ENCODE measurements at places on chromosomes 11 and 22.

- DNase-seq = no peak
These were observed 18.4 kb downstream of the TBX1 start for GRCh38 chr22:19779011-19779421.

DNA sequence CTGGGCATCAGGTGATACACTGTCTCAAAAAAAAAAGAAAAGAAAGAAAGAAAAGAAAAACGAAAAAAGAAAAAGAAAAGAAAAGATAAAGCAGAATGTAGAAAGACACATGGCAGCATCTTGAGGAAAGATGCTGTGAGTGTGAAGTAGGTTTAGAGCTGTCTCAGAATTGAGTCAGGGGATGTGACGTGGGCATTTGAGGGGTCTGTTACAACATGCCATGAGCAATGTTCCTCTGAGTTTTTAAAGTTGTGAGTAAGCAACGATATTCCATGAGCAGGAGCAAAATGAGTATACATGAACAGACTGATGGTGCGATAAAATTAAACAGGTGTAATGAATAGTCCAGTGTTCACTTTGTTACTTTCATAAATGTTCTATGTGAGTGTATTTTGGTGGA is 11.3 kb upstream of the QSER1 start:
- no peak for DNase-seq

GRCh38 chr11:64871492-64871891 is 6.9 kb downstream of the EHD1 start:
- no peak for DNase-seq

DNA sequence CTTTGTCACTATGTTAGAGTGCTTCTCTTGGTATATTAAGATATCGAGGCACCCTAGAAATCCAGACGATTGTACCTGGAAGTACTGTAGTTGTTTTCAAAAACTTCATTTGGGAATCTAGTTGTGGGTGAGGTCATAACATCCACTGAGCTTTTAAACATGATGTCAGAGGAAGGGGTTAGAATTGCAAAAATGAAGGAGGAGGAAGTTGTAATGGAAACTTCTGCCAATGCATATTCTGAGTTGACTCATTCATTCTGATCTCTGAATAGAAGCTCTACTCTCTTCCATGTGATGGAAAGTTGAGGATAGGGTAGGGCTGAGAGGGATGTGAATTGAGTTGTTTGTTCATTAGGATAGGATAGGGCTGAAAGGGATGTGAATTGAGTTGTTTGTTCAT is 7.7 kb downstream of the CD44 start:
- no peak for DNase-seq

DNA sequence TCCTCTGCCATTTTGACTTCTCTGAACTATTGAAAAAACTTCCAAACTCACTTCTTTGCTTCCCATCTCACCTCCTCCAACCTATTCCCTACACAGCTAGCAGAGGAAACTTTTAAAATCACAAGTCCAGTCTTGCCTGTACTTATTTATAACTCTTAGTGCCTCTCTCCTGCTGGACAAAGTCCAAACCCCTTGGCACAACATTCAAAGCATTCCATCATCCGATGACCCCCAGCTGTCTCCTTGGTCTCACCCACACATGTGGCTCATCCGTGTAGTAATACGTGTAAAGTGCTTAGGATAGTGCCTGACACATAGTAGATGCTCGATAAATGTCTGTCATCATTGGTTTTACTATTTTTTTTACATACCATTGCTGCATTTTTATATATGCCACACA is 101.4 kb downstream of the PARVA start:
- DNase-seq = no peak

DNA sequence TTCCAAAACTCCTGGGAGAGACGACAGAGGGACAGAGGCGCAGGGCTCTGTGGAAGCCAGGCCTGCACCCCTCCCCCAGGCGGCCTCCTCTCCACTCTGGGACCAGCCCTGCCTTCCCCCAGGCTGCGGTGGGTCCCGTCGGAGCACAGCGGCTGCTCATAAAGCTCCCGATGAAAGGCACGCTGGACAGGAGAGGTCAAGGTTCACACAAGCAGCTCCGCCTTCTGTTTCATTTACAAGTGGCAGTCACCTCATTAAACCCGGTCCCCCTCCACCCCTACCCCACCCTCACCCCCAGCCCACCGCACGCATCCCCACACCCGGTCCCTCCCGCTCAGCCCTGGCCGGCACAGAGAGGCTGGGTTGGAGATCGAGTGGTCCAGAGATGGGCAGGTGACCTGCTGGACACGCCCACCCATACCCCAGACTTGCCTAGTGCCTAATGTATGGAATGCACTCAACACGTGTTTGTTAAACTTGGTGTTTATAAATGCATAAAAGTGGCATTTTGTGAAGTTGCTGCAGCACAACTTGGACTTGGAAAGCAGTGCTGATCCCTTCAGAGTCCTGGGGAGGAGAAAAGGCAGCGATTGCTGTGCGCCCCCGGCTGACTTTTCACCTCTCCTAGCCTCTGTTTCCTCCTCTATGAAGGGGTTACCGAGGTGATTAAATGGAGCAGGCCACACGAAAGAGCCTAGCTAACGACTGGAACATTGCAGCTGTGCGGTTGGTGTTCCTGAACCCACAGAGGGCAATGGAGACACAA is 26.0 kb downstream of the RPUSD4 start:
- DNase-seq = no peak

DNA sequence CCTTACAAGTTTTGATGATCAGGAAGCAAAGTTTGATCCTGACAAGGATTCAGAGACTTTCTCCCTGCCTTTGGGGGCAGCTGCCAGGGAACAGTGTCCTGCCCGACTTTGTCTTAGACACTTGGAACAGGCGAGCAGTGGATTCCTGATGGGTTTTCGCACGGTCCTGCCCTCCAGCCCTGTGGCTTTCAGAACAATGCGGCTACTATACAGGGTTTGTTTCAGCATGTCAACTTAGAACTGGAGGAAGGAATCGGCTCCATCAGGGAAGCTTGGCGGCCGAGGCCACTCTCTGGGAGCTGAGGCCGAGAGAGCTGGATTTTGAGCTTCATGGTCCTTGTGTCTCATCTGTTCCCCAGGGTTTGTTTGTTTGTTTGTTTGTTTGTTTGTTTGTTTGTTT is 11.5 kb downstream of the ANO1 start:
- no peak for DNase-seq

- DNase-seq = peak; percentile 64
These were observed 7.5 kb downstream of the BCL9L start for GRCh38 chr11:118918128-118918685.

DNA sequence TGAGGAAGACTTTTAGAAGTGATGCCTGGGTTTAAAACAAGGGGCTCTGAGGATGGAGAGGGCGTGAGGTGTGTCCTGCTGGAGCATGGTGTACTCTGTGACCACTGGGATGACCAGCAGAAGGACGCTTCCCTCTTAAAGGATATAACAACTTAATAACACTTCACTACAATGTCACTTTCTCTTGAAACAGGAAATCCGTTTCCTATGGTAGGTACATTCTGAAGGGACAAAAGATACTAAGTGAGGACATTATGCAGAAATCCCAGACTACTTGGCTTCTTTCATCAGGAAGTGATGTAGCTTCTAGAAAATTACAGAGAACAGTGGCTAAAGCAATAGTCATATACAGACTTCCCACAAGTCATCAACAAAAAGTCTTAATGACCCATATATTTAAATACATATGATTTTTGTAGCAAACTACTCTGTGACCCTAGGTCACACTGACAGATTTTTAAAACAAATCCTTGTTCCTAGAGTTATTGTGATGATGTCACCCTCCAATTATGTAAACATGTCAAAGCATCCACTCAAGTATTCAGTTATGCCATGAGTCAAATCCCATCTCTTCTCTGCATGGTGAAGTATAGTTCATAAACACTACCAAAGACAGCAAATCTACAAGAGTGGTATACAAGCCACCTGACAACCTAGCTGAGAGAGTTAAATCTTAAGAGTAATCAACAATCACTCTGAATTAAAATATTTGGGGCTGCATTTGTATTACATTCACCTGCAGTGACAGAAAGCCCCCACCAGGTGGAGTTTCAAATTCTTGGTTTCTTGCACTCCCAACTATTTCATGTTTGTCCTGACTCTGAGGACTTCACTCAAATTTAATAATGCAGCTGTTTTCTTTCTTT is 32.8 kb downstream of the PITPNB start:
- DNase-seq = peak; percentile 53

DNA sequence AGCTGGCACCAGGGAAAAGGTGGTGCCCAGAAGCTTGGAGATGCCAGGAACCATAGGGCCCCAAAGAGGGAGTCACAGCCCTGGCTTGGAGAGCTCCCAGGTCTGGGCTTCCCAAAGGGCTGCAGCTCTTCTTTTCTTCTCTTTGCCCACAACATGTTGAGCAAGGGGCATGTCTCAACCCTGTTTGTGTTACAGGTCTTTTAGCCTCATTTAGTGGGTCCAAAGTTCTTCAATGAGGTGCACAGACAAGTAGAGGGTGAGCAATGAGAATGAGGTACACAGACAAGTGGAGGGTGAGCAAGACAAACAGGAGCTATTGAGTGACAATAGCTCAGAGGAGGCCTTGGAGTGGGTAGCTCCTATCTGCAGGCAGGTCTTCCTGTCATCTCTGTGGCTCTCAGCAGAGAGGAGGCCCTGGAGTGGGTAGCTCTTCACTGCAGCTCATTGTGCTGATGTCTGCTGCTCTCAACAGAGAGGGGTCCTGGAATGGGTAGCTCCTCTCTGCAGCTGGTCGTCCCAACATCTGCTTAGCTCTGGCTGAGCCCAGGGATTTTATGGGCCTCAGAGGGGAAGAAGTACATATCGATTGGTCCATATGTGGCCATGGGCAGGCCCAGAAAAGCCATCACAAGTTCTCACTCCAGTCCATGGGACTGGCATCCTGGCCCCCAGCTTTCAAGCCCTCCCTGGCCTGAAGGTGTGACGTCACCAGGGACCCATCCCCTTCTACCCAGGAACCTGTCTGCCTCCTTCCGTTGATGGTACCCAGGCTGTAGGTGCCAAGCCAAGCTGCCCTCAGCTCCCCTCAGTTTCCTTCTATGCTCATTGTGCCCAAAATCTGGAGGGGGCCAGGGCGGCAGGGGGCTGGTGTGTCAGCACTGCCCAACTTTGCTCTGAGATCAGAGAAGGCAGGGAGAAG is 34.9 kb downstream of the WBP2NL start:
- no peak for DNase-seq

GRCh38 chr11:128723531-128723930 is 29.7 kb downstream of the FLI1 start:
- DNase-seq = no peak

DNA sequence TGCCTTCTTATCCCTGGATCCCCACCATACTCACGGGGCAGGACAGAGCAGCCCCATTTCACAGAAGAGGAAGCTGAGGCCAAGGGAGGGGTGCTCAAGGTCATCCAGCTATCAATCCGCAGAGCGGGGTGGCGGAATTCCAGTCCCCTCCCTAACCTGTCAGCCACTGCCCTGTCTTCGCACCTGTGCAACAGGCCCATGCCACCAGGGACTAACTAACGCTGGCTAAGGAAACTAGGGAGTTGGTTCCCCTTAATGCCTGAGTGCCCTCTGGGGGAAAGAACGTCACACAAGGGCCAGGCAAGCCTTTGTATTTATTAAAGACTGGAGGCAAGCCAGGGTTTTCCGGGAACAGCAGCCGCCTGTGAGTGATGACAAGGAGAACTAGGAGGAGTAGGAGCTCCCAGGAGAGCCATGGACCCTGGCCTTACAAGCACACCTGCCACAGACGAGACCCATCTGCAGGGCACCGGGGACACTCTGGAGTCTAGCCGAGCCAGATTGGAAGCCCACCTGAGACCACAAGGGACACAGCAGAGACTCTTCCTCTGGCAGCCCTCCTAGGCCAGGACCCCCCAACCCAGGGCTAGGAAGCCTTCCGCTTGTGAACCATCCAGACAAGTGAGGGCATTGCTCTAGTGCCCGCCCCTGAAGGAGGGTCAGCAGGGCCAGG is 64.4 kb downstream of the MYH9 start:
- DNase-seq = no peak
